ENCODE measurements at places on chromosomes 3 and 15. TPM values are rescaled to one million over a fixed set of nuclear protein-coding genes. Genes with fewer than 3 reads are reported as not detected.

DNA sequence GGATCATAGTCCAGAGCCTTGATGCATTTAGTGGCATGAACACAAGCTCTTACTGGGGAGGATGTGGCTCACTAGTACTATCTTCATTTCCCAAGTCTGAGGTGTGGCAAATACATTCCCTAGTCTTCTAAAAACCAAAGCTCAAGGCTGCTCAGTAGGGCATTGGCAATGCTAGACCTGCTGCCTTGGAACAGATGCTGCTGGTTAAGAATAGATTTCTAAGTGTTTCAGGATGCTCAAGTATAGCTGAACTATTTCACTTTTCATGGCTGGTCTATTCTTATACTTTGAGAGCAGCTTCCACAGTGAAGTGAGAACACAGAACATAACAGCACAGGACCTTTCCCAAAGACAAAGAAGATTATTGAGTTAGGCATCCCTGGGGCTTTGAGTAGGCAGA is 178.8 kb downstream of the CHST2 start:
- DNase-seq = no peak

- DNase-seq = no peak
Measured at GRCh38 chr3:162142511-162142910, 645.9 kb downstream of the OTOL1 start.

- DNase-seq = no peak
Measured at GRCh38 chr3:65330072-65330471, 642.3 kb upstream of the ADAMTS9 start.

- no peak for DNase-seq
Measured at GRCh38 chr3:160065786-160066185, 77.2 kb downstream of the IL12A start.

DNA sequence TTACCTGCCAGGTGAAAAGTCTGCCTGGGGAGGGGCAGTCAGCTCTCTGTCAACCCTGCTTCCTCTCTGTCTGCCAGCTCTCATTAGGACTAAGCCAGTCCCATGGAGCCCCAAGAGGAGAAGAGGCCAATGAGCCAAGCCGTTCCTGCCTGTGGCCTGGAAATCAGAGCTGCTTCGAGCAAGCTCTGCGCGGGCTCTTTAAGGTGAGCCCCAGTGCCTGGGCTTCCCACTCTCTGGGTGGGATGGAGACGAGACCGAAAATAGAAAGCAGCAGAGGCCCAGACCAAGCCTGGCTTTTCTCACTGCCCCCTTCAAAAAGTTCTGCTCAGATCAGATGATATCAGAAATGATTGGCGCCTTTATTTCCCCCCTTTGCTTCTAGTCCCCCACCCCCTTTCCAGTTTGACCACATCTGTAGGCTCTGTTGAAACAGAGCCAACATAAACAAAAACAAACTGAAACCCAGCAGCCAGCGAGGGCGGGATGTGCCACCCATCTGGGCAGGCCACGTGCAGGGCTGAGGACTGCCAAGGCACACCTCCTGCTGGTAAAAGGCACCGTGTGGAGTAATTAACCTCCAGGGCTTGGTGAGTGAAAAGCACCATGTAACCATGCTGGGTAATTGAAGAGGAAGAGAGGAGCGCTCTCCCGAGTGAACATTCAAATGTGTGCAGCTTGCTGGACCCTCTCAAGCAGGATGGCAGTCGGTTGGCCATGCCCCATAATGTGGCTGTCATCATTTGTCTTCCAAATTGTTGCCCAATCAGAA is 471.0 kb upstream of the PROK2 start:
- no peak for DNase-seq

- DNase-seq = no peak
Measured at GRCh38 chr3:106309274-106309673, 440.5 kb upstream of the CBLB start.

- no peak for DNase-seq
Measured at GRCh38 chr3:66386925-66387650, 113.7 kb downstream of the LRIG1 start.

DNA sequence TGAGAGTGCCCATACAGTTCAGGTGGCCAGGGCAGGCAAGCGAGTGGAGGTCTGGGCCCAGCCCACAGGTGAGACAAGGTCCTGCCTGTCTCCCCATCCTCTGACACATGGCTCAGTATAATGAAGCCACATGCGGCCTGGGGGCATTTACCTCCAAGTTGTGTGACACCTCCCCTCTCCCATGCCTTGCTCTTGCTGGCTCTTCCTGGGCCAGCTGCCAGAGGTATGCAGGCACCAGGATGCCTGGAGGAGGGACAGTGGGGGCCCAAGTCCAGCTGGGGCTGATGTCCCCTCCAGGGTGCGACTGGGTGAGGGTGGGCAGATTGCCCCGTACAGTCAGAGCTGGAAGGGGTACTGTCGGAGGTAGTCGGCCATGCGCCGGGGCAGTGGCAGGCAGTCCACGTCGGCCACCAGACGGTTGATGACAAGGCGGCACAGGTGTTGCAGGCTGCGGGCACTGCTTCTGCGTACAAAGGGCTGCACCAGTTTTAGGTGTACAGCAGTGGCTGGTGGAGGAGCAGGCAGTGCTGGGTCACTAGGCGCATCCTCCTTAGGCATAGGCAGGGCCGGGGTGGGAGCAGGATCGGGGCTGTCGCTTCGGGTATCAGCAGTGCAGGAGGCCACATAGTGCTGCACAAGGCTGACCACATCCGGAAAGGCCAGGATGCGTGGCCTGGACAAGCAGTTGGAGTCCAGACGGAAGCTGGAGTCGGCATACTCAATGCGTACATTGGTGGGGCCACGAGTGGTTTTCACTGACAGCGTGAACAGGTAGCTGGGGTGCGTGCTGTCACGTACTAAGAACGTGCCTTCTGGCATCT is 4.1 kb downstream of the CISH start:
- no peak for DNase-seq

DNA sequence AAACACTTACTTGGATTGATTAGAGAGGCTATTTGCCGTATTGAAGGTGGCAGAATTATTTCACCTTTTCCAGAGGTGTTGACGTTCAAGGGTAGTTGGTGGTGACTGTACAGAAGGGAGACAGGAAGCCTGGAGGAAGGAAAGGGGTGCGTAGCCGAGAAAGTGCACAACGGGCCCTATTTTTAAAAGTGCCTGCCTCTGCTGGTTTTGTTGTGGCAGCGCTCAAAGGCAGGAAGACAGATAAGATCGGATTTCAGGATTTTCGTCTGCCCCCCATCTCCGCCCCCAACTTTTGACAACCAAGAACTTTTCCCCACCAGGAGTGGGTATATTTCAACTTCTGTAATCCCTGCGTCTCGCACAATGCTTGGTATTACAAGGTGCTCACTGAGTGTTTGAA is 38.5 kb downstream of the SMAD3 start:
- no peak for DNase-seq

Gene CCDC191
- polyA plus RNA-seq = 18.2 TPM

- DNase-seq = no peak
Measured at GRCh38 chr3:190591080-190591479, 77.2 kb downstream of the IL1RAP start.

DNA sequence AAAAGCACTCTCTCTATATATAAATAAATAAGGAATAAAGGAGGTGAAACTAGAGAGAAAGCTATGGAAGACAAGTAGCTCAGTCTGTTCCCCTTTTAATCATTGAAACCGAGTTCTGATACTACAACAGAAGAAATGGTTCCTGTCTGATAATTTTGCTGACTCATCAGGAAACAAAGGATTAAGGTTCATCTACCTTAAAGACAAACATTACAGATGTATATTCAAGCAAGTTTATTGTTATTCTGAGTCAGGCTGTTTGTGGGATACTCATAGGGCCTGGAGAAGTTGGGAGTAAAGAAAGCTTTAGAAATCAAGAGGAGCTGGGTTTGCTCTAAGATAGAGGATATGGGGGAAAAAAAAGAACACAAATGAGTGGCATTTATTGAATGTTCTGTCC is 566.0 kb downstream of the ROBO2 start:
- DNase-seq = no peak

DNA sequence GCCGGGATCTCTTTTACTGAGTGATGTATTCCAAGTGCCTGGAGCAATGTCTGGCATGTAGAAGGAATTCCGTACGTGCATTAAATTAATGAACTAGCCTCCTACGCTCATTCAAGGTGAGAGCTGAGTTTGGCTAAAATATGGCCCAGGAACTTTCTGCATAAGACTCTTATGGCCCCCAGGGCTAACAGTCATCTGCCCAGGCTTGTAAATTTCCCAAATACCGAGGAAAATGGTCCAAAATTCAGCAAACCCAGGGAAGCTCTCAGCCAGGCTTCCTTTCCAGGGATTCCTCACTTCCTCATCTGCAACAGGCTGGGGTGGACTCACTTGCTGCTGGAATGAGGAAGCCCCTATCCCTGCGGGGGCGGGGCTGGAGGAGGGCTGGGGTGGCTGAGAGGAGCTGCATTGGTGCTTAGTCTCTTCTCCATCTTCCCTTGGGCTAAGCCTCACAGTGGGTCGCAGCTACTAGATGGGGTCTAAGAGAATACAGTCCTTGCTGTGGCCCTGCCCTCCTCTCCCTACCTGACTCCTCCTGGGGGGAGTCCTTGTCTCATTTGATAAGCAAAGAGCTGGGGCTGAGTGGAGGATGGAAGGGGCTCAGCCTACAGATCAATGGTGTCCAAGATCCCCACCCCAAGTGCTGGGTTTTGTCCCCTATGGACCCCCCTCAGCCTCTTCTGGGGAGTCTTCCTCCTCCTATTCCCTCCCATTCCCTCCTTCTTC is 28.5 kb upstream of the APOD start:
- peak; percentile 17 for DNase-seq

DNA sequence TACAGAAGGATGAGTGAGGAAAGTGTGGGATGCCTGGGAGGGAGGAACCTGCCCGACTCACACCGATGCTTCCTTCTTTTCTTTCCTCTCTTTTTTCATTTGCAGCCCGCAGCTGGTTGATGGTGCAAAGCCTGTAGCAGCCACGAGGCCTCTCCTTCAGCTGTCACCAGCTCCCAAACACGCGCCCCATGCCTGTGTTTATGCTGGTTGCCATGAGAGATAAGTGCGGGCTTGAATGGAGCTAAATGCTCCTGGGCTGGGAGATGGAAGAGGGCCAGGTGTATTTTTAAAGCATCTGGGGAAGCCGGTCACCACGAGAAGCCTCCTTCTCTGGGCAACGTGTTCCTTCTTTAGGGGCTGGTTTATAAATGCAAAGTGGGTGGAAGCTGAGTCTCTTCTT is 9.3 kb downstream of the COLQ start:
- DNase-seq = no peak

GRCh38 chr15:75531041-75531450 is 48.1 kb downstream of the PTPN9 start:
- DNase-seq = no peak
